Activated CD4-positive, alpha-beta T cell treated with anti-CD3 and anti-CD28 coated beads for 1 hour (primary cell): ENCODE measurements at places on chromosomes 1 and 21.

GRCh38 chr1:164325786-164326185 is 233.2 kb upstream of the PBX1 start:
- DNase-seq: no peak

GRCh38 chr1:216518844-216519627 is 95.8 kb upstream of the USH2A start:
- no peak for DNase-seq

DNA sequence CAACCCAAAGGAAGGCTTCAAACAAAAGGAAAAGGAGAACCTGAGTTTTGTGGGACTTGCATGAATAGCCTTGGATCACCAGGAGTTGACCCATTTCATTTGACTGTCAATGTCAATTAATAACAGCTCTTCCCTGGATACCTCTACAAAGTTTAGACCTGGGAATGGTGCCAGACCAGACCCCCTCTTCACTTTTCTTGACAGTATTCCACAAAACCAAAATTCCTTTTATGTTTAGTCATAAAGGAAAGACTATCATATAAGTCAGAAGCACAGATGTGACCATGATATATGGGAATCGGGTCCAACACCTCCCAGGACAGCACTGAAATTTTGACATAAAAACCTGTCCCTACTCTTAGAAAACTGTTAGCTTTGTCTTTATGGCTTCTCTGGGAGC is 191.8 kb downstream of the LYPLAL1 start:
- no peak for DNase-seq

DNA sequence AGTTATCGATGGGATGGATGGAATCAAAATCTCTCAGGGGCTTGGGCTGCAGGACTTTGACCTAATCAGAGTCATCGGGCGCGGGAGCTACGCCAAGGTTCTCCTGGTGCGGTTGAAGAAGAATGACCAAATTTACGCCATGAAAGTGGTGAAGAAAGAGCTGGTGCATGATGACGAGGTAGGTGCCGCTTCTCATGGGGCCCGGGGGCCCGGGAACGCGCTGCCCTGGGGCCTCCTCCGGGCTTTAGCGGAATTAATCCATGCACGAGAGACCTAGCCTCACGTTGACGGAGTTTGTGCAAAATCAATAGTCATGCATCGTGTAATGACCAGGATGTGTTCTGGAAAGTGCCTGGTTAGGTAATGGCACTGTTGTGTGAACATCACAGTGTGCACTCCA is 43.8 kb downstream of the FAAP20 start:
- no peak for DNase-seq

DNA sequence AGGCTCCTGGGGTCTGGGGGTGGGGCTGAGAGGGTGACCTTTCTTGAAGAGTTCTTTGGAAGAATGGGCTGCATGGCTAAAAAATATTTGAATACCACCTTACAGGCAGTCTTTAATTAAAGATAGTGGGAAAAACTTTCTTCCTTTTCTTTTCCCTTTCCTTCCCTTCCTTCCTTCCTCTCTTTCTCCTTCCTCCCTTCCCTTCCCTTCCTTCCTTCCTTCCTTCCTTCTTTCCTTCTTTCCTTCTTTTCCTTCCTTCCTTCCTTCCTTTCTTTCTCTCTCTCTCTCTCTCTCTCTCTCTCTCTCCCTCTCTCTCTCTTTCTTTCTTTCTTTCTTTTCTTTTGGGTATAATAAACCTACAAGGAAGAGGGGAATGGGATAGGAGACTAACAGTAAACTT is 77.8 kb upstream of the EDN2 start:
- no peak for DNase-seq

GRCh38 chr1:234698686-234699085 is 88.7 kb upstream of the IRF2BP2 start:
- no peak for DNase-seq

DNA sequence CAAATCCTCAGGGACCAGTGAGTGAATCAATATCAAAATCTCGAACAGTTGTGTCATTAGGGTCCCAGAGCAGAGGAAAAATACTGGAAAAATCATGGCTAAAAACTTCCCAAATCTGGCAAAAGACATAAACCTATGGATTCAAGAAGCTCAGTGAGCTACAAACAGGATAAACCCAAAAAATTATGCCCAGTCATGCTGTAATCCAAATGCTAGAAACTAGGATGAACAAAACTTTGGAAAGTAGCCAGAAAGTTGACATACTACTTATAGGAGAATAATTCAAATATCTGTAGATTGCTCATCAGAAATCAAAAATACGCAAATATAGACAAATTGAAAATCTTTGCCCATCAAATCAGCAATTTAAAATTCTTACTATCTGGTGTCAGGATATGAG is 34.6 kb upstream of the ATP1A1 start:
- DNase-seq: no peak

DNA sequence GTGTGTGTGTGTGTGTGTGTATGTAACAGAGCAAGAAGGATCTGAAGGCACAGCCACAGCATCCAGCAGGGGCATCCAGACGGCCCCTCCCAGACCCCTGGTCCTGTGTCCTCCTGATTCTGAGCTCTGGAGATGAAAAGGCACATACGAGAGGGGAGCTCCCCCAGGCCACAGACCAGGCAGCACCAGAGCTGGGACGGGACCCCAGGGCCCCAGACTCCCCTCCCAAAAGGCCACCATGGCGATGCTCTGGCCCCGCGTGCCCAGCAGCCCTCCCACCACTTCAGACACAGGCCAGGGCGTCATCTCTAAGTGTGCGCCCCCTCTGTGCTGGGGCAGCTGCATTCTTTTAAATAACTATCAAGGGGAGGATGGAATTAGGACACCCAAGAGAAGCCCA is 245.8 kb downstream of the MATN1 start:
- no peak for DNase-seq

DNA sequence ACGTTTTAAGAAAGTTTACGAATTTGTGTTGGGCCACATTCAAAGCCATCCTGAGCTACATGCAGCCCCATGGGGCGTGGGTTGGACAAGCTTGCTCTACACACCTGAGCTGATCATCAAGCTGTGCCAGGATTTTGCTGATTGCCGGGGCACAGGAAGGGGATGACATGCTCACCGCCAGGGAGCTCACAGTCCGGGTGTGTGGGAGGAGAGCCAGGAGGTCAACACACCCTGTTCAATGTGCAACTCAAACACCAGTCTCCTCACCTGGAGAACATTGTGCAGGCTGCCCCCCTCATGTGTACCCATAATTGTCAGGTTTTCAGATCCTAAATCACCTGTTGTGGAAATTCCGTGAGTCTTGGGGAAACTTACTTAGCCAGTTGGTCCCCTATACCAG is 969 bp downstream of the CYP4A11 start:
- no peak for DNase-seq

GRCh38 chr21:45248301-45248892 is 39.3 kb downstream of the POFUT2 start:
- DNase-seq: no peak
